Germinal center (tissue), 1 donor: ENCODE measurements at places on chromosomes 5 and 9.

DNA sequence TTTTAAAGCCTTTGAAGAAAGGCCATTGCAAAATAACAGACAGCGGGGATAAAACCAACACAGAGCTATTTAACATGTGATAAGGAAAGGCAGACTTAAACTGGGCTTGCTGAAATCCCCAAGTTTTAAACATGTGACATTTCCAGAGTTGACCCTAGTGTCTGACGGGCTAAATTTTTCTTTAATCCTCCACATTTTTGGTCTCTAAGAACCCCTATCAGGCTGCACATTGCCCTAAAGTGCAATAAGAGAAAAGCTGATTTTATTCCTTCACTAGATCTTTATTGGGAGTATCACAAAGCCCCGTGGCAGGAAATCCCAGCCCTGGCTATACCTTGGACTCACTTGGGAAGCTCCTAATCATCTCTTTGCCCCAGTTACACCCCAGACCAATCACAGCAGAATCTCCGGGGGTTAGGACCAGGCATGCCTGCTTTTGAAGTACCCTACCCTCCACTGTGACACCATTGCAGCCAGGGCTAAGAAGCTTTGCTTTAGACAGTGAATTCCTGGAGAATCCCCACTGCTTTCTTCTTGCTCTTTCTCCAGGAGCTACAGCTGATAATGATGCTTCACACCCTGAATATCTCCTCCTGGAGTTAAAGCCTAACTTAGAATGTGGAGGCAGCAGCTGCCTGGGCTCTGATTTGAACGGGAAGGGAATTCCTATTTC lies 20.1 kb upstream of the COL15A1 start:
- no peak for DNase-seq

DNA sequence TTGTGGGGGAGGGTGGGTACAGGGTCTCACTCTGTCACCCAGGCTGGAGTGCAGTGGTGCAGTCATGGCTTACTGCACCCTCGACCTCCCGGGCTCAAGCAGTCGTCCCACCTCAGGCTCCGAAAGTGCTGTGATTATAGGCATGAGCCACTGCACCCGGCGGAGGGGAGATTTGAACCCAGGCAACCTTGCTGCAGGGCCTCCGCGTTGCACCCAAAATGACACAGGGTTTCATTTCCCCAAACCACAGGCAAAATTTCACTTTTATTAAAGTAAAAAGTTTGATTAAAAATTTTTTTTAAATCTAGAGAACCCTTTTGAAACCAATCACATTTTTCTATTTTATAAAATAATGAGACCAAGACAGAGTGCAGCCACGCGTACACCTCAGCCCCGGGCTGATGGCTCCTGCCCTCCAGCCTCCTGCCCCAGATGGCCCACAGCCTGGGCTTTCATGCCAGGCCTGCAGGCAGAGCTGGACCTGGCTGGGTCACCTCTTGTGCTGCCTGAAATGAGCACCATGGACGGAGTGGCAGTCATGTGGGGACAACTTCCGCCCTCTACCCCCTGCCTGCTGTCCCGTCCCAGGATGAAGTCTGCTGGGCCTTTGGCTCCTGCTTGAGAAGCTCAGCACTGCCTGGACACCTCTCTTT lies 30.5 kb downstream of the USP20 start:
- no peak for DNase-seq

DNA sequence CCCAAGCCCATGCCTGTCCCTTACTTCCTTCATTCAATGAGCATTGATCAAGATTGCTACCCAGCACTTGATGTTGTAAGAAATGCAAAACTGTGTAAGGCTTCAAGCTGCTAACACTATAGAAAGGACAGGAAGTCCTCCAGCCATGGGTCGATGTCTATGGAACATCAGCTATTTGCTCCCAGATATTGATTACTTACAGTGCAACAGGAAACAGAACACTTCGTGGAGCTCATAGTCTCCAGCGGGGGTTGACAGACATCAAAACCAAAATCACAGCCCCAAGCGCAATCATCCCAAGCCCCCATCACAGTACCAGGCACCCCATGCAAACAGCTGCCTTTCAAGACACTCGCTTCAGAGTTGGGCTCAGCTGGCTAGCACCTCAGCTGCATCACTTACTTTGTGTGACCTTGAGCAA lies 26.8 kb upstream of the DUSP1 start:
- DNase-seq, result no peak

GRCh38 chr9:9045072-9045471 lies 1245.5 kb upstream of the DMAC1 start:
- DNase-seq, result no peak

- DNase-seq, result no peak
Observed at GRCh38 chr5:168120401-168121137, 170.9 kb upstream of the WWC1 start.

GRCh38 chr5:14417276-14417730 lies 164.3 kb upstream of the OTULINL start:
- no peak for DNase-seq

DNA sequence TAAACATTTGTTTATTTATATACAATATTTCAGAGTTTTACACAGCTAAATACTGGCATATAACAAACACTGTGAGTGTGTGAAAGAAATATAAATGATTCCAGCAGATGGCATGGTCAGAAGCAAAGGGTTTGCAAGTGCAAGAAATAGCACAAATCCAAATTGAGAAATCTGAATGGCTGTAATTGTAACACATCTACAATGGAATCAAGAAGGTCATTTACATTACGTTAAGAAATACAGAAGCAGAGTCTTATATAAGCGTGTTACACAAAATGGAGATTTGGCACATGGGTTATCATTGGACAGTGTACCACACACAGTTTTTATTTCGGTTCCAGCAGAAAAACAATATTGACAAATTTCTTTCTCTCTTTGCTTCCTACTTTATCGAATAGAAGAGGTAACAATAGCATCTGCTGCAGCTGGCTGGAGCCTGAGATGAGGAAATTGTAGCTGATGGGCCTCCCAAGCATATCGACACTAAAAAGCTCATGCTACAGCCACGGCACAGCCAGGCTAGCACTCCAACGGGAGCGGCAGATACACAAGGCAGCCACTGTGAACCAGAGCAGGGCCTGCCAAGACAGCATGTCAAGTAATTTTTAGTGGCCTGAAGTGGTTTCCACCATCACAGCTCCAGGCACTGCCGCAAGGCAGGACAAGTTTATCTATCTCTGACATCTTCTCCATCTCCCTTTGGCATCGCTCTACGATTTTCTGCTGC lies 564.6 kb upstream of the DMAC1 start:
- no peak for DNase-seq

DNA sequence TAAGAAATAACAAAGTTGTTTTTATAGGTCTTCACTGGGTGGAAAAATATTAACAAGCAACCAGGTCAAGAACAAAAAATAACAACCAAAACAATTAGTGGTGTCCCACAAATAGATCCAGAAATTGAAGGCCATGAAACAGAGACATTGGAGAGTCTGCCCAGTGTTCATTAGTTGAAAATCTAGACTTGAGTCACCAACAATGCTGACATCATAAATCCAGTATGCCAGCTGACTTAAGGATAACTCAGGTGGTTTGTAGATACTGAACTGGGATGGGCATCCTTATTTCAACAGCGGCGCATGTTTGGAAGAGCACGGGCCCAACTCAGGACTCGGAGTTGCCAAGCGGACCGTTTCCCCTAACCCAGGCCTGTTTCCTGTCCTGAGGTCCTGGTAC lies 80.7 kb upstream of the TNFAIP8 start:
- DNase-seq, result no peak

DNA sequence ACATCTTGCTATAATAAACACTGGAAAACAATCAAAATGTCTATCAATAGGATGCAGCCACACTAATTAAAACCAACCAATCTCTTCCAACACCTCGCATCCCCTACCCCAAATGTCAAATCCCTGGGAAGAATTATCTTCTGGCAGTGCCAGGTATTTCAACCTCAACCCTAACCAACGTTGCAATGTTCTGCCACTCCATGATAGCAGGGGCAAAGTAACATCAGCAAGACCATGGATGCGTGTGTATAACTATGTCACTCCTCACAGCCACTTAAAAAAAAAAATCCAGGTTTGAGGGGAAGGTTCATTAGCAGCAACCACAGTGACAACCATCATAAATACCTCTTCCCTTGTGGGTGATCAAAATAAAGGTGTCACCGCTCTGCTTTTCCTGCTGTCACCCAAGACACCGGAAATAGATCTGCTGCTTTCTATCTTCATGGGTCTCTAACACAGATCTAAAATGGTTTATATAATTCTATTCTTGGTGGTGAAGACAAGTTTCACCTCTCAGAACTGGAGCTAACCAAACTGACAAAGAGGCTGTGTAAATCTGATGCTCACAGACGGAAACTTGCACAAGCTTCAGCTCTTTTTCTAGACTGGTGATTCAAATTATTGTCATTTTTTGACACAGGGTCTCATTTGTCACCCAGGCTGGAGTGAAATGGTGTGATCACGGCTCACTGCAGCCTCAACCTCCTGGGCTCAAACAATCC lies 9.9 kb downstream of the HSPA9 start:
- no peak for DNase-seq

DNA sequence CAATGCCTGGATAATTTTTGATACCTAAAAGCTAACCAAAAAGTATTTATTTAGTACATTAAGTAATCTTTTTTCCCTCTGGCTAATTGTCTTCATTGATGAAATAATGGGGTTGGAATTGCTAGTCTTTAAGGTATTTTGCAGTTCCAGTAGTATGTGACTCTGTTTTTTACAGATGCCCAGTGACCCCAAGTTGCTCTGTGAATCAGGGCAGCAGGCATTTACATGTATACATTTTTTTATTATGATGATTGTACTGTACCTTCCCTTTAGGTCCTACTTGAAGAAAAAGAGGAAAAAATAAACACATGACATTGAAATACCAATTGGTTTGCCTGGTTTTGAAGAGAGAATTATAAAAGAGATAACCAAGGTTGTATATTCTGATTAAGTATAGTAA lies 385.5 kb downstream of the ADGRV1 start:
- no peak for DNase-seq
